GM12878 (cell line): ENCODE measurements at places on chromosomes 5 and 9. TPM values are rescaled to one million over a fixed set of nuclear protein-coding genes. Genes with fewer than 3 reads are reported as not detected.

The FAT2 gene
- 0.03 TPM in 1 of 2 replicates, not detected in the other for polyA plus RNA-seq

The UQCRQ gene
- polyA plus RNA-seq: 1,463 and 1,478 TPM in 2 replicates

The OR13C3 gene
- polyA plus RNA-seq: not detected in 2 replicates

The GABRA1 gene
- not detected in 2 replicates for polyA plus RNA-seq

The GRIN1 gene
- not detected in 2 replicates for polyA plus RNA-seq

The SPATA31E1 gene
- polyA plus RNA-seq: not detected in 2 replicates

DNA sequence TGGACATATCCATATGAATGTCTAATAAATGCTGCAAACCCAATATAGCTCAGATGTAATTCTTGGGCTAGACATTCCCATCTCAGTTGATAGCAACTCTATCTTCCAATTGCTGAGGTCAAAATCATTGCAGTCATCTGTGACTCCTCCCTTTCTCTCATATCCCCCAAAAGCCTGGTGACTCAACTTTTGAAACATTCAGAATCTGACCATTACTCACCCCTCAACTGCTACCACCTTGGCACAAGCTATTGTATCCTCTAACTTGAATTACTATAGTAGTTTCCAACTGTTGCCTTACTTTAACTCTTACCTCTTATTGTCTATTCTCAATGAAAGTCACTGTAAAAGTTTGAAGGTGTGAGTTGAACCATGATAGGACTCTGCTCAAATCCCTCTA is 600.1 kb upstream of the RGMB start:
- no peak overlapping the region for H3K4me3 ChIP-seq
- H3K4me1 ChIP-seq: no peaks in the 10 kb centered on the region
- no peak for DNase-seq
- no peaks in the 10 kb centered on the region for H3K36me3 ChIP-seq

DNA sequence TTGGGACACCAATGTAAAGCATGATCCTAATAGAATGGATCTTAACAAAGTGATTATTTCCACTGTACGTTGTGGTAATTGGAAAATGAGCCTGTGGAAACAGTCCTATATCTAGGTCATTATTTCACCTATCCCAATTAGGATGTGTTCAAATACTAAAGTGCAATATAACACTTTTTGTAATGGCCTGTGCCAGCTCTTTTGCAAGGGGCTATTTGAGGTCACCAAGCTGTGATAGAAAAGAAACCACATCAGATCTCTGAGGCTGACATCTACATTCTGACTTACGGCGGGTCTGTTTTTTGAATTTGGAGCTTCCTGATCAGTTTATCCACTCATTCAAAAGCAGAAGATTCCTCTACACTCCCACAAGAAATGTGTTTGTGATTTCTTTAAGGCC is 150.0 kb downstream of the TLE1 start:
- H3K27ac ChIP-seq: no peak overlapping the region
- no peaks in the 10 kb centered on the region for H3K27me3 ChIP-seq
- H3K4me3 ChIP-seq: no peak overlapping the region
- H3K4me1 ChIP-seq: no peaks in the 10 kb centered on the region

- H3K27ac ChIP-seq: no peak overlapping the region
- no peak for DNase-seq
- peaks cover 7% of the 10 kb centered on the region for H3K36me3 ChIP-seq
- no peak overlapping the region for H3K4me3 ChIP-seq
- peaks cover 8% of the 10 kb centered on the region for H3K4me1 ChIP-seq
These were observed 104.8 kb downstream of the RXRA start for GRCh38 chr9:134431095-134431494.

DNA sequence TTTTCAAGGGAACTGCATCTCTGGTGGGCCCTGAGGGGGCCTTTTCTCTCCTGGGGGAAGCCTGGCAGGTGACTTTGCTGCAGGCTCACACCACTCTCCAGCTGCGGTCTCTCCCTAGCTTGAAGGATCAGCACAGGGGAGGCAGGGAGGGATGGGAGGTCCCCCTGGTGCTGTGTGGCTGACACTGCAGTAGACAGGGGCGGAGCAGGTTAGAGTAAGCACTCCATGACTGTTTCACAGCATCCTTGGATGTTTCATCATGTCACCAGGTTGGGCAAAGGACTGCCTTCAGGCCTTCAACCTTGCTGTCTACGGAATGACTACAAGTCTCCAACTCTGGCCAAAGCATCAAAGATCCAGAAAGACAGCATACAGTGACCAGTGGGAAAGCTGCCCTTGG is 470.7 kb downstream of the CDK5RAP2 start:
- H3K36me3 ChIP-seq: no peaks in the 10 kb centered on the region
- no peaks in the 10 kb centered on the region for H3K4me1 ChIP-seq
- no peak for DNase-seq
- no peak overlapping the region for H3K27ac ChIP-seq

DNA sequence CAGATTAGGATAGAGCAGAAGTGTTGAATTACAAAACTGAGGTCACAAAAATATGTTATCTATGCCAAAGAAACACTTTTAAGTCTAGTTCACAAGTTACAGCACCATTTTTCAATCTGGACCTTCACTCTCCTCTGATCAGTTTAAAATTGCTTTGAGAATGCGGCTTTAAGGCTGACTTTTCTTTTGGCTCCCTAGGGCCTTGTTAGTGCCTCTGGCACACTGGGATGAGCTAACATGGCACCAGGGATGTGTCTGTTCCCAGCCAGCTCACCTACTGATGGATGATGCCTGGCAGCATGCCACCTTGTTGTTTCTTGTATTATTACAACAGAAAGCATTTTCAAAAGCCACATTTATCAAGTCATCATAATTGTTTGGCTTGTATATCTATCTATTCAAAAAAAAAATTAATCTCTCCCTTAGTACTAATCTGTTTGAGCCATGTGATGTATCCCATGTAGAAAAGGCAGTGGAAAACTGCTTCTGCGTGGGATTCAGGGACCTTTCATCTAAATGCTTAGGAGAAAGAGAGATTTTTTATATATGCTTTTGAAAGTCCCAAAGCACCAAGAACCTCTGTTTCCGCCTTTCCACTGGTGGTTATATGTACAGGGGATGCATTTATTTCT is 46.6 kb downstream of the ADAMTSL1 start:
- no peak for DNase-seq
- no peak overlapping the region for H3K4me3 ChIP-seq
- H3K36me3 ChIP-seq: no peaks in the 10 kb centered on the region
- no peaks in the 10 kb centered on the region for H3K4me1 ChIP-seq

DNA sequence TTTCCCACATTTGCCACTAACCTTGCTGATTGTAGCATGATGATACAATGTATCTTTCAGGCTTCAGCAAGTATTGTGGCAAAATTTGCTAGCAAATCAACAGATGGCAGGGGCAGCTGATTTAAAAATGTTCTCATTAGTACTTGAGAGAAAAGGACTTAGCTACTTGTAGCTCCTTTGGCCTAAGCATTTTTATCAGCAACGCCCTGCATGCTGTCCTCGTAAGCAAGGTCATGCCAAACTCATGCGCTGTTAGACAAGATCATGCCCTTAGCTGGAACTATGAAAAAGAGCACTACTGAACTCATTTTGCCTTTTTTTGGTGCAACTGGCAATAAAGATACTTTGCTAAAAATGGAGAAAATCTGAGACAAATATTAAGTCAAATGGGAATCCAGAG is 197.1 kb downstream of the ICE1 start:
- H3K36me3 ChIP-seq: no peaks in the 10 kb centered on the region
- no peak overlapping the region for H3K4me3 ChIP-seq

- no peaks in the 10 kb centered on the region for H3K4me1 ChIP-seq
- no peak overlapping the region for H3K27ac ChIP-seq
- DNase-seq: no peak
- H3K4me3 ChIP-seq: no peak overlapping the region
- peaks cover 2% of the 10 kb centered on the region; the same call in 1 of the 2 replicates for H3K27me3 ChIP-seq
These were observed 22.7 kb downstream of the CAMK2A start for GRCh38 chr5:150266871-150267291.

- H3K36me3 ChIP-seq: no peaks in the 10 kb centered on the region
- no peak for DNase-seq
- peaks cover 3% of the 10 kb centered on the region for H3K27me3 ChIP-seq
These were observed 39.7 kb downstream of the PCDH1 start for GRCh38 chr5:141838326-141839014.

DNA sequence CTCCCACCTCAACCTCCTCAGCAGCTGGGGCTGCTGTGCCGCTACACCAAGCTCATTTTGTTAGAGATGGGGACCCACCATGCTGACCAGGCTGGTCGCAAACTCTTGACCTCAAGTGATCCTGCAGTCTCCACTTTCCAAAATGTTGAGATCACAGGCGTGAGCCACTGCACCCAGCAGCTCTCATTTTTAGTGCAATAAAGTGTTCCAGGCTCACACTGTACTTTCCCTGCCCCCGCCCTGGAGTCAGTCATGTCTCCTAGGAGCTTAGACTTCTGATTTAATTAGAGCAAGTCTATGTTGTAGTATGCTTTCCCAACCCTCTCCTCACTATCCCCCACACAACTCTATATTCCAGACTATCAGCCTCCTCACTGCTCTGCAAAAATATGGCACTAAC is 238.0 kb upstream of the ACTBL2 start:
- H3K4me1 ChIP-seq: no peaks in the 10 kb centered on the region
- H3K27ac ChIP-seq: no peak overlapping the region
- H3K27me3 ChIP-seq: no peaks in the 10 kb centered on the region
- no peak for DNase-seq
- H3K36me3 ChIP-seq: no peaks in the 10 kb centered on the region

GRCh38 chr5:180281706-180282105 is 10.2 kb downstream of the MAPK9 start:
- no peak overlapping the region for H3K4me3 ChIP-seq
- peaks cover 7% of the 10 kb centered on the region for H3K36me3 ChIP-seq
- no peaks in the 10 kb centered on the region for H3K27me3 ChIP-seq
- H3K4me1 ChIP-seq: no peaks in the 10 kb centered on the region
- no peak for DNase-seq
